ENCODE measurements at places on chromosomes 11 and 22. TPM values are rescaled to one million over a fixed set of nuclear protein-coding genes. Genes with fewer than 3 reads are reported as not detected.

Gene CASP1
- 8.0 TPM for total RNA-seq

Gene NDUFS3
- total RNA-seq: 104 TPM

Gene NCR3LG1
- total RNA-seq: 38.6 TPM

Gene C22orf31
- total RNA-seq: not detected

Gene TRIM51
- total RNA-seq: not detected

Gene RAPSN
- total RNA-seq: 0.52 TPM

Gene CCDC81
- total RNA-seq: 1.2 TPM

Gene PKP3
- 0.76 TPM for total RNA-seq

Gene NFAM1
- total RNA-seq: not detected

Gene CLMP
- total RNA-seq: not detected

Gene ISX
- not detected for total RNA-seq

Gene ZNF215
- total RNA-seq: 12.3 TPM

Gene IGLL1
- total RNA-seq: 171 TPM

Gene PARVA
- not detected for total RNA-seq

Gene APOBEC3H
- not detected for total RNA-seq

Gene DDIAS
- 26.8 TPM for total RNA-seq

Gene ARHGAP42
- not detected for total RNA-seq

Gene OR51B5
- total RNA-seq: not detected

Gene PANX2
- not detected for total RNA-seq

Gene PKNOX2
- 0.18 TPM for total RNA-seq

Gene WNT11
- total RNA-seq: 0.30 TPM

Gene OR8G1
- not detected for total RNA-seq

Gene SMIM35
- 0.04 TPM for total RNA-seq

Gene PRG2
- not detected for total RNA-seq

Gene OR8K1
- total RNA-seq: not detected

Gene BID
- total RNA-seq: 51.7 TPM

Gene GRK3
- 1.4 TPM for total RNA-seq

Gene MPZL2
- not detected for total RNA-seq

Gene PISD
- total RNA-seq: 45.8 TPM

Gene PATE2
- total RNA-seq: not detected

Gene OR5B21
- 9.3 TPM for total RNA-seq

Gene TIGD3
- 0.83 TPM for total RNA-seq

Gene TECTA
- not detected for total RNA-seq

Gene PIWIL4
- 0.30 TPM for total RNA-seq

Gene BIK
- 0.71 TPM for total RNA-seq

Gene PLCB3
- total RNA-seq: 5.7 TPM

Gene RPS19BP1
- total RNA-seq: 91.1 TPM

Gene ZBTB16
- total RNA-seq: not detected

Gene TUBA8
- total RNA-seq: 3.0 TPM

Gene CCDC179
- not detected for total RNA-seq

Gene MUC5AC
- not detected for total RNA-seq

Gene ST14
- 0.18 TPM for total RNA-seq

Gene ATG16L2
- total RNA-seq: 20.2 TPM

Gene TMEM191C
- 1.2 TPM for total RNA-seq

Gene BANF1
- 84.2 TPM for total RNA-seq

Measured in Karpas-422 (cell line).